Pancreas (tissue), 10 donors: ENCODE measurements at places on chromosomes 11 and 22.

DNA sequence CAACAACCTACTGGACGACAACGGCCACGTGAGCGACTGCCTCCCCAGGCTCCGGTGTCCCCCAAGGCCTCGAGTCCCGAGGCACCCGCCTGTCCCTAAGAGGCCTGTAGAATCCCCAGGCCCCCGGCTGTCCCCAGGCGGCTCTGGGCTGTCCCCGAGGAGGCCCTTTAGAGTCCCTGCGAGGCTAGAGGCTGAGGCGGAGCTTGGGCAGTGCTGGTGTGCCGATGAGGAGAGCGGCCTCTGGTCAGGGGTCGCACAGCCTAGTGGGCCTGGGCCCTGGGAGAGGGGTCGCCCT is 3.7 kb downstream of the TBX1 start:
- DNase-seq: peak; percentile 50

DNA sequence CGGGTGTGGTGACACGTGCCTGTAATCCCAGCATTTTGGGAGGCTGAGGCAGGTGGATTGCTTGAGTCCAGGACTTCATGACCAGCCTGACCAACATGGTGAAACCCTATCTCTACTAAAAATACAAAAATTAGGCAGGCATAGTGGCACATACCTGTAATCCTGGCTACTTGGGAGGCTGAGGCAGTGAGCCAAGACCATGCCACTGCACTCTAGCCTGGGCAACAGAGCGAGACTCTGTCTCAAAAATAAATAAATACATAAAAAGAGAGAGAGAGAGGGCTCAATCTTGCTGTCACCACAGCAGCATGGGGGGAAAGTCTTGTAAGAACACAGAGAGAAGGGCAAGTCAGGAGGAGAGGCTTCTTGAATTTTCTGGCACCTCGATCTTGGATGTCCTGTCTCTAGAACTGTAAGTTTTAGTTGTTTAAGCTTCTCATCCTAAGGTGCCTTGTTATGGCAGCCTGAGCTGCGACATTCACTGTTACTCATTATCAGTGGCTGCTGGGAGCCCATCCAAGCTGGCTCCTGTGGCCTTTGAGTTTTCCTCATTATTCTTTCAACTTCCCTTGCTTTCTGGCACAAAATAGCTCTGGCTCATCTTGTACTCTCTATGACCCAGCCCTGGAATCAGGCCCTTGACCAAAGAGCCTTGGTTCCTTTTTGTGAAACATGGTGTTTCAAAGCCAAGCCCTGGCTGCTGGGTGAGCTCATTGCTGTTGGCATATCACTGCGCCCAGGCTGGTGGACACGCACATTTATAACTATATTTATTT is 8.0 kb upstream of the PSMC3 start:
- DNase-seq: no peak

DNA sequence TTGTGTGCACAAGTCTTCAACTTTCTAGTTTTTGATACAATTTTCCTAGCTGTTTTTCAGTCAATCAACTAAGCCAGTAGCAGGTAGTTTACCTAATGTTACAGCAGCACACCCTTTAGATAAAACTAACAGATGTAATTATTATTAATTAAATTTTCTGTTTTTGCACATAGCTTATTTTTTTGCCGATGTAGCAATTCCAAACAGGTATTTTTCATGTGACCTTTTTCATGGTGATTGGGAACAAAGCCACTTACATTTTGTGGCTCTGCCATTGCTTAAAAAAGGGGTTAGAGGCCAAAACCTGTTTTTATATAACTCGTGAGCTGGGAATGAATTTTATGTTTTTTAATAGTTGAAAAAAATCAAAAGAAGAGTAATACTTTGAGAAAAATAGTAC is 724.5 kb downstream of the FAM181B start:
- no peak for DNase-seq

DNA sequence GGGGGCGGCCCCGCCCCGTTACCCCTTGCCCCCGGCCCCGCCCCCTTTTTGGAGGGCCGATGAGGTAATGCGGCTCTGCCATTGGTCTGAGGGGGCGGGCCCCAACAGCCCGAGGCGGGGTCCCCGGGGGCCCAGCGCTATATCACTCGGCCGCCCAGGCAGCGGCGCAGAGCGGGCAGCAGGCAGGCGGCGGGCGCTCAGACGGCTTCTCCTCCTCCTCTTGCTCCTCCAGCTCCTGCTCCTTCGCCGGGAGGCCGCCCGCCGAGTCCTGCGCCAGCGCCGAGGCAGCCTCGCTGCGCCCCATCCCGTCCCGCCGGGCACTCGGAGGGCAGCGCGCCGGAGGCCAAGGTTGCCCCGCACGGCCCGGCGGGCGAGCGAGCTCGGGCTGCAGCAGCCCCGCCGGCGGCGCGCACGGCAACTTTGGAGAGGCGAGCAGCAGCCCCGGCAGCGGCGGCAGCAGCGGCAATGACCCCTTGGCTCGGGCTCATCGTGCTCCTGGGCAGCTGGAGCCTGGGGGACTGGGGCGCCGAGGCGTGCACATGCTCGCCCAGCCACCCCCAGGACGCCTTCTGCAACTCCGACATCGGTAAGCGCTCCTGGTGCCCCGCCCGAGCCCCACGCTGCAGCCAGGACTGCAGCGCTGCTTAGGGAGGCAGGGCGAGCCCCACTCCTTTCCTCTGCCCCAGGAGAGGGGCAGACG is at the start of gene TIMP3:
TIMP3 (plus strand) TSS at position 169 of the 700 bp plus-strand sequence; CDS start at position 466, 297 bp downstream.
- DNase-seq: peak; percentile 30

DNA sequence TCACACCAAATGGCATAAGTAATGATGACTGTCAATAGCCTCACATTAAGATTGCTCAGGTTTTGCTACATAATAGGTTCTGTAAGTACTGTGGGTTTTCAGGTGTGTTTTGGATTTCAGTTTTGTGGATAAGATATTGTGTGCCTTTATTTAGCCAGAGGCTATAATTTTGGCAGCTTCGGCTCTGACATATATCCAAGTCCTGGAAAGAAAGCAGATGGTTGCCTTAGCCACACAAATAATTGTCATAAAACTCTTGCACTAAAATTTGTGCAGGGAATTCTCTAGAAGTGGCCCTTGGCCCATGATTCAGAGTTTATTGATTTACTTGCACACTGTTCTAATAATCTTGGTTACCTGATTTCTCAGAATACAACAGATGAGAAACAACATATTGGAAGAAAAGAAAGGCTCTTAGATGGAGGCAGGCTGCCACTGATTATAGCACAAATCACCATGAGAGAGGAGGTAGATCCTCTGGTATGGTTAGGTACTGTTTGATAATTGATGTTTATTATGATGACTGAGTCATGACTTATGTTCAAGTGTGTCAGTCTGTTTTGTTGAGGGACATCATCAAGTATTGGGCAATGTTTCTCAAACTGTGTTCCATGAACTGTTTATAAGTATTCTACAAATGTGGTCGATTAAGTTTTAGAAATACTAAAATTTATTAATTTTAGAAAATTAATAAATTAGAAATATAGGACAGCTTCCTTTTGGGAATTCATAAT is 9.6 kb downstream of the REXO2 start:
- DNase-seq: no peak

- no peak for DNase-seq
Measured at GRCh38 chr11:19173004-19173689, 28.6 kb downstream of the CSRP3 start.

DNA sequence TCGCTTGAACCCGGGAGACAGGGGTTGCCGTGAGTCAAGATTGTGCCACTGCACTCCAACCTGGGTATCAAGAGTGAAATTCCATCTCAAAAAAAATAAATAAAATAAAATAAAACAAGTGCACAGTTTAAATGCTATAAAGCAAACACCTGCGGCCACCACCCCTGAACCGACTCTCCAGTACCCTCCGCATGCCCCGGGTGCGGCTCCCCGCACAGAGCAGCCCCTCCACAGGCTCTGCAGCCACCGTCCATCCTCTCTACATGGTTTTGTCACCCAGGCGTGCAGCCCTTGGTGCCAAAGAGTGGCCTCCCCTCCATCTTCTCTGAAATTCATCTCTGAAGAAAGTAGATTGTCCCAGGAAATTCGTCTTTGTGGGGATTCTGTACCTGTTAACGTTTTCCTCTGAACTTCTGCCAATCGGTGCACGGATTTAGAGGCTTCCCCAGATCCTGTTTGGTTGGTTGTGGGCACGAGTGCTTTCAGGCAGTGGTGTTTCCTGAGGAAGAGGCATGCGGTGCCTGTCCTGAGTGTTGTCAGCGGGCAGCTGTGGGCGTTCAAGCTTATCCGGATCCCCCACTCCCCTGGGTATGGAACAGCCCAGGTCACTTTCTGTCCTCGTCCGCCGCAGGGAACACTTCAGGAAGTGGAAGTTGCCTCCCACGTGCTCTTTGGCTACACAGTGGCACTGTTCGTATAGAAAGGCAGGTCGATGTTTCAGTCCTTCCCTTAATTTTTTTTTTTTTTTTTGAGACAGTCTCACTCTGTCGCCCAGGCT is 4.1 kb downstream of the MIOX start:
- no peak for DNase-seq

DNA sequence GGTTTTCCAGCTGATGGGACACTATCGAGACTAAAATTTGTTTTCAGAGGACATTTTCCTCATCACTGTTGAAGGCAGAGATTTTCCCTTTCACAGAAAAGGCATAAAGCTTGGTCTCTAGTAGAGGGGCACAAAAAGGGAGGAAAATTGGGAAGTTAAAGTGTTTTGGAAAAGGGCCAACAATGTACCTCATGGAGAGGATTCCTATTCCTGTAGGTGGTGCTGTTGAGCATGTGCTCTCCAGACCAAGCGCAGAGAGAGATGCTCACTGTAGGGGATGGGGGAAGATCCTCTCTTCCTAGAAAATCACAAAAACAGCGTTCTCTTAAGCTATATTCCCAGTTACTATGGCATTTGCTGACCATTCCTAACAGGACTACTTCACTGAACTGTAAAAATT is 44.9 kb downstream of the OR4C46 start:
- no peak for DNase-seq

- DNase-seq: no peak
Measured at GRCh38 chr11:116851626-116852025, 14.2 kb upstream of the APOA1 start.

- no peak for DNase-seq
Measured at GRCh38 chr11:71156301-71156700, 96.1 kb downstream of the SHANK2 start.

- peak; percentile 93 for DNase-seq
Measured at GRCh38 chr11:68751331-68751856, at the start of gene TESMIN. Gene TESMIN, minus strand, starts transcription at chr11:68751520. Its CDS starts 860 bp downstream, at chr11:68750660.

DNA sequence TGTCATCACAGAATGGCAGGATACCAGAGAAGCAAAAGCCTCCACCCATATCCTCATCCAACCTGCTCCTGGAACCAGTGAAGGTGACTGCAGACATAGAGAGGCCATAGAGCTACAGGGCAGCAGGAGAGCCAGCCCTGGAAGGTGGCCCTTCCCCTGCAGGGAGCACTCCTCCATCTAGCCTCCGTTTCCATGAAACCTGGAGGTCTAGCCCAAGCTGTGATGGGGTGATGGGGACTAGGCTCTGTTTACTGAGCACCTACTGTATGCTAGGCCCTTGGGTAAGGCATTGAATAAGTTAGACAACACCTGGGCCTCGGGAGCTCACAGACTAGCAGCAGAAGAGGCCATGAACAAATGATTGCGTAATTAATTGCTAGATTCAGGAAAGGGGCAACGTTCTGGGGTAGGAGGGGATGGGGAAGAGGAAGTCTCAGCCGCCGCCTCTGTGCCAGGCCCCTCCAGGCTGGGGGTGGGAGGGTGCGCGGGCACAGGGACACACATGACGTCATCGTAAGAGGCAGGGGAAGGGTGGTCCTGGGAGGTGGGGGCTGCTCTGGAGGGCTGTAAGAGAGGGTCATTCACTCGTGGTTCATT is 784 bp upstream of the SYNGR1 start:
- no peak for DNase-seq

DNA sequence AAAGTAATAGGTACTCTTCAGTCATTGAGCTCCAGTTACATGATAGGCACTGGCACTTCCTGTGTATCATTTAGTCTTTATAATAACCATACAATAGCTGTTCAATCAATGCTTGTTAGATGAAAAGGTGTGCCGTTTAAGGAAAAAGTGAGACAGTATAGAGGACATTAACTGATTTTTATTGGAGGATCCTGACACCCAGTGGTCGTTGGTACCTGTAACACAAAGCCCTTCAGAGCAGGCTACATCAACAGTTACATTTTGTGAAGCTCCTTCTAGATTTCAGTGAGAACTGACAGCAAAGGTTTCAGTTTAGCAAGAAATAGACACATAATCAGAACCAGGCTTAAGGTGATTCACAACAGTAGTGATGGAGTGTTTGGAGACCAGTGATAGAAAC is 44.2 kb downstream of the CCDC81 start:
- DNase-seq: no peak

GRCh38 chr11:56876621-56877275 is 112.0 kb upstream of the OR5AK2 start:
- no peak for DNase-seq

DNA sequence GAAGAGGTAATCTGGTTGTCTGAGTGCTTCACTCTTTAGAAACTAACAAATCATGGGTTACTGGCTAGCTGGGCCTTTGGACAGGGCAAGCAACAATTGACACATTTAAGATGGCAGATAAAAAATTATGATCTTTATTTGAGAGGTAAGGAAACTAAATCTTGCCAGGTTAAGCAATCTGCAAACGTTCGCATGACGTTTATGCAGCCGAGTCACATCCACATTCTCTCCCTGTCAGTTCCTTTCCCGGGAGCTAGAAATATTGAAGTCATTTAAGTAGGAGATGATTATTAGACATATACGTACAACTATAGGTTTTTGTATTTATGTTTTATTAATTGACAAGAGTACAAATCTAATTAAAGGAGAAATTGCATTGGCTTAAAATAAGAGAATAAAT is 57.4 kb upstream of the RCN1 start:
- no peak for DNase-seq

DNA sequence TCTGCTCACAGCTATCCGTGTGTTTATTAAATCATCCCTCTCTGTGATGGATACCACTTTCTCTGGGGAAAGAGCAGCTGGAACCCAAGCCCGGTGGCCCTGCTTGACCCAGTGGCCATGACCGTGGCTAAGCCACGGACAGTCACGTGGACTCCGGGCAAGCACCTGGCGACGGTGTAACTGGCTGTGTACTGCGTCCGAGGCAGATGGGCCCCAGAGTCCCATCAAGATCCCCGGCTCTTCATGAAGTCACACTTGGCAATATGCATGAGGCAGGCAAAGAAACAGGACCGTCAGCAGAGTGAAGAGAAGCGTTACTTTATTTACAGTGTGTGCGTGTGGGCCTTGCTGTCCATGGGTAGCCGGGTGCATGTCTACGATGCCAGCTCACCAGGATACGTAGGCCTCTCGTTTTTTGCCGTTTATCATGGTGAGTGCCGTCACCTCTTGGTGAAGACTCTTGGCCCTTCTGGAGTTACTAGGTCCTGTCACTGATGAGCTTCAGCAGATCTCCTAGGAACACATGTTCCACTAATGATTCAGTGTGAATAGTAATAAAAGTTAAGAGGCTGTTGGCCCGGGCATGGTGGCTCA is 366.3 kb downstream of the TBC1D22A start:
- DNase-seq: no peak

DNA sequence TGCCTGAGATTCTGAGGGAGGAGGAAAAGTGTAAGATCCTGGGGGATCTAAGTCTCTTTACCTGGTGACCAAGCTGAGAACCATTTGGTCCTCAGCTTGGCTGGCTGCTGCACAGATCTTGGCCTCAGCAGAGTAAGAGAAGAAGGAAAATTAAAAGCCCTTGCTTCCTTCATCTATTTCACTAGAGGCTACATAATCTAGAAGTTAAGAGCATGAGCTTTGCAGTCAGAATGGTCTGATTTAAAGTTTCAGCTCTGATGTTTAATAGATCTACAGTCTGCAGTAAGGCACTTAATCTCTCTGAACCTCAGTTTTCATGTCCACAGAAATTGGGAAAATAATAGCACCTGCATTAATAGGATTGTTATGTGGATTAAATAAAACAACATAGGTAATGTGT is 3.1 kb upstream of the ZBTB16 start:
- no peak for DNase-seq
